Activated naive CD8-positive, alpha-beta T cell treated with anti-CD3 and anti-CD28 coated beads for 36 hours (primary cell): ENCODE measurements at places on chromosomes 5 and 9.

- DNase-seq: no peak
- H3K36me3 ChIP-seq: peaks cover 75% of the 10 kb centered on the region
- H3K27ac ChIP-seq: peak overlapping the region; percentile 98
- H3K27me3 ChIP-seq: peaks cover 15% of the 10 kb centered on the region
- peak overlapping the region; percentile 82 for H3K4me3 ChIP-seq
Measured at GRCh38 chr9:89480825-89481537, 16.9 kb downstream of the SEMA4D start.

DNA sequence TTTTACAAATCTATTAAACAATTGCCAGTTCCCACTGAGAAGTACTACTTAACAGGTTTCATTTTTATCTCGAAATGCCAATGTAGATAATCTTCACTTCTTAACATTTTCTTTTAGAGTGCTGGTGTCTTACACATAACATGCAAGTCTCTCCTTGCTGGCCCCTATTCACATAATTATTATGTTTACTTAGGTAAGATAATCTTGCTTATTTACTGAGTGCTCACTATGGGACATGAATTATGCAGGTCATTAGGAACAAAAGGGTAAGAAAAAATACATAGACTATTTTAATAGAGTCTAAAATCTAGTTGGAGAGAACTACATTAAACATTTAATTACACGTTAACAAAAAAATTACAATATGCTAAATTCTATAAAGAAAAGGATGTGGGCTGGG, 328.4 kb downstream of the PRR16 start:
- H3K4me3 ChIP-seq: no peak overlapping the region
- H3K4me1 ChIP-seq: no peaks in the 10 kb centered on the region
- H3K36me3 ChIP-seq: no peaks in the 10 kb centered on the region
- no peak overlapping the region for H3K27ac ChIP-seq

DNA sequence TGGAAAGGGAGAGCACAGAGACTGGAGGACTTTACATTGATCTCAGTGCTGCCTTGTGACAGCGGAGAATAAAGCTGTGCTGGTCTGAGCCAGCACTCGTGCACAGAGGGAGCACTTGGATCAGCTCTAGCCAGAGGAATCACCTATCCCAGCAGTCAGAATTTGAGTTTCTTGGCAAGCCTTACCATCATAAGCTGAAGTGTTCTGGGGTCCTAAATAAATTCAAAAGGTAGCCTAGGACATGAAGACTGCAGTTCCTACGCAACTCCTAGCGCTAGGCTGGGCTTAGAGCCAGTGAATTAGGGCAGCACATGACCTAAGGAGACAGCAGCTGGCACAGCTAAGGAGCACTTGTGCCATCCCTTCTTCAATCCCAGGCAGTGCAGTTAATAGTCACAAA, 119.5 kb downstream of the HMHB1 start:
- DNase-seq: no peak
- no peak overlapping the region for H3K4me3 ChIP-seq
- H3K36me3 ChIP-seq: peaks cover 5% of the 10 kb centered on the region

DNA sequence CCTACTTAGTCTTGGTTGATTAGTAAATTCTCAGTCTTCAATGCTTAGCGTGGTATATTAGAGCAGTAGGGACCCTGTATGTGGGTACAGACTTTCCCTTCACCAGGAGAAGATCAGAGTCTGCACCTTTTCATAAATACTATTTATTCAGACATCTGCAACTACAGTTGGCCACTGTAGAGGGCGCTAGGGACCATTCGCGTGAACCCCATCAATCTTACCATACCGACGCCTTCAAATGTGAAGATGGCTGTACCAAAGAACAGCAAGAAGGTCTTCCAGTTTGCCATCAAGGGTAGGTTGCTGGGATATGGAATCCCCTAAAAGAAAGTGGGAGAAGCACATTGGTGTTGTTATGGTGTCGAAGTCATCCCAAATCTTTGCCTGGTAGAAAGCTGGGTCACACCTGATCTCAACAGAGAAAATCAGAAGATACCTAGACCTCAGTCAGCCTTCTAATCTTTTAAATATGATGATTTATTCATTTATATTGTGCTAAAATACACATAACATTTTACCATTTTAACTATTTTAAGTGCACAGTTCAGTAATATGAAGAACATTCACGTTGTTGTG, 19.1 kb downstream of the SLC36A3 start:
- no peak overlapping the region for H3K4me3 ChIP-seq
- no peaks in the 10 kb centered on the region for H3K27me3 ChIP-seq
- no peaks in the 10 kb centered on the region for H3K36me3 ChIP-seq
- no peak overlapping the region for H3K27ac ChIP-seq

DNA sequence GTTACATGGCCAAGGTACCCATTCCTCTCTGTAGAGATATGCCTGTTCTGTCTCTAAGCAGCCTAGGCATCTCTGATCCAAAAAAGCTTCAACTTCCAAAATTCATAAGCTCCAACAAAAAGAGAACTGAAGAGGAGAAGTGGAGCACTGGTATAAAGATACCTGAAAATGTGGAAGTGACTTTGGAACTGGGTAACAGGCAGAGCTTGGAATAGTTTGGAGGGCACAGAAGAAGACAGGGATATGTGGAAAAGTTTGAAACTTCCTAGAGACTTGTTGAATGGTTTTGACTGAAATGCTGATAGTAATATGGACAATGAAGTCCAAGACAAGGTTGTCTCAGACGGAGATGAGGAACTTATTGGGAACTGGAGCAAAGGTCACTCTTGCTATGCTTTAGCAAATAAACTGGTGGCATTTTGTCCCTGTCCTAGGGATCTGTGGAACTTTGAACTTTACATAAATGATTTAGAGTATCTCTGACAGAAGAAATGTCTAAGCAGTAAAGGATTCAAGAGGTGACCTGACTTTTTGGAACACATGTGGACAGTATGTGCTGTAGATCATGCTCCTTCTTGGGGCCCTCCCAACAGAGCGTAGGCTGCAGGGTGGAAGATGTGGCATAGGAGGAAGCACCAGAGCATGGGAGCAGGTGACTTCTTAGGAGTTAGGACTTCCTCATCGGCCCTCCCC, 162.2 kb upstream of the TRIM32 start:
- H3K27me3 ChIP-seq: no peaks in the 10 kb centered on the region
- DNase-seq: no peak
- H3K4me3 ChIP-seq: no peak overlapping the region
- H3K4me1 ChIP-seq: no peaks in the 10 kb centered on the region

- no peak for DNase-seq
- H3K4me3 ChIP-seq: no peak overlapping the region
- no peaks in the 10 kb centered on the region for H3K36me3 ChIP-seq
- no peak overlapping the region for H3K27ac ChIP-seq
- H3K4me1 ChIP-seq: no peaks in the 10 kb centered on the region
Measured at GRCh38 chr9:110538647-110539041, 40.9 kb downstream of the SVEP1 start.

GRCh38 chr9:129814432-129815223, 9.3 kb downstream of the TOR1A start:
- H3K4me1 ChIP-seq: peaks cover 13% of the 10 kb centered on the region
- DNase-seq: no peak
- H3K27ac ChIP-seq: peak overlapping the region; percentile 20
- peaks cover 17% of the 10 kb centered on the region for H3K36me3 ChIP-seq

DNA sequence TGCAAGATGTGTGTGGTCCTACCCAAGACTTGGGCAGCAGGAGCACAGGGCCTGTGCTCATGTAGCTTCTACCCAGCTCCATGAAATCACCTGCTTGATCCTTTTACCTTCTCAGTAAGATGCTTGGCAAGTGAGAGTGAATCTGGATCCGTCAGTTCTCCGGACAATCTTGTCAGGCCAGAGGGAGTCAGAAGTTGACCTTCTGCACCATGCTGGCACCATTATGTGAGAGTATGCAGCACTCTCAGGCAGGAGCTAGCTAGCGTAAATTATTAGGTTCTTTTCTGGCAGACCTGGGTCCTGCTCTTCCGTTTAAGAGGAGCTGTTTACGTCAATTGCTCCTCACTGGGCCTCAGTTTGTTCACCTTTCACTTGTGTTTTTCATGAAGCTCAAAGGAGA, 37.0 kb upstream of the ADAM19 start:
- peaks cover 3% of the 10 kb centered on the region for H3K36me3 ChIP-seq
- no peak overlapping the region for H3K4me3 ChIP-seq
- H3K27me3 ChIP-seq: peaks cover 9% of the 10 kb centered on the region
- H3K4me1 ChIP-seq: peaks cover 30% of the 10 kb centered on the region
- no peak overlapping the region for H3K27ac ChIP-seq

- H3K27ac ChIP-seq: no peak overlapping the region
- H3K4me1 ChIP-seq: peaks cover 32% of the 10 kb centered on the region
- peaks cover 7% of the 10 kb centered on the region for H3K36me3 ChIP-seq
Measured at GRCh38 chr9:69824499-69825252, 4.1 kb downstream of the CFAP95 start.
